CD4-positive, alpha-beta memory T cell (primary cell): ENCODE measurements at places on chromosomes 2 and 18.

DNA sequence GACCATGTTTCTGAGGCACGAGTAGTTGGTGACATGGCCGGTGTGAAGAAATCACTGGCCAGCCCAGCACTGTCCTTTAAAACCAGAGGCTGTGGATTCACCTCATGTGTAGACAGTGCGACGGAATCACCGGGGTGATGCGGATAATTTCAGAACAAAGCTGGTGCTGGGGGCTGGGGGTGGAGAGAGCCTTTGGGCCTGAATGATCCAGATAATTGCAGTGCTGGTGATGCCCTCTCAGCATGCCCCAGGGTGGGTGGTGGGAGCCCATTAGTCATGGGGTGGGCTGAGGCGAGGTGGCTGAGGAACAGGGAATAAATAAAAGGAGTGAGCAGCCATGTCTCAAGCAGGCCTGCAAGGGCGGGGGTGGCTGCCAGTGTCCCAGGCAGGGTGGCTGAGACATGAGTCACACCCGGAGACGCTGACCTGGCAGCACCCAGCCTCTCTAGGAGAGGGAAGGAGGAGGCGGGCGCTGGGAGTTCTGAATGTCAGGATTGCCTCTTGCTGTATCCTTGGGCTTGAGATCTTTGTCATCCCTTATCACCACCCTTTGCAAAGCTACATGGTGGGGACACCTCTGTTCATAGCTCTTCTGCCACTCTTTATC lies 151.1 kb upstream of the MSH6 start:
- no peaks in the 10 kb centered on the region for H3K36me3 ChIP-seq
- H3K27ac ChIP-seq = no peak overlapping the region
- no peaks in the 10 kb centered on the region for H3K27me3 ChIP-seq
- no peak overlapping the region for H3K4me3 ChIP-seq

DNA sequence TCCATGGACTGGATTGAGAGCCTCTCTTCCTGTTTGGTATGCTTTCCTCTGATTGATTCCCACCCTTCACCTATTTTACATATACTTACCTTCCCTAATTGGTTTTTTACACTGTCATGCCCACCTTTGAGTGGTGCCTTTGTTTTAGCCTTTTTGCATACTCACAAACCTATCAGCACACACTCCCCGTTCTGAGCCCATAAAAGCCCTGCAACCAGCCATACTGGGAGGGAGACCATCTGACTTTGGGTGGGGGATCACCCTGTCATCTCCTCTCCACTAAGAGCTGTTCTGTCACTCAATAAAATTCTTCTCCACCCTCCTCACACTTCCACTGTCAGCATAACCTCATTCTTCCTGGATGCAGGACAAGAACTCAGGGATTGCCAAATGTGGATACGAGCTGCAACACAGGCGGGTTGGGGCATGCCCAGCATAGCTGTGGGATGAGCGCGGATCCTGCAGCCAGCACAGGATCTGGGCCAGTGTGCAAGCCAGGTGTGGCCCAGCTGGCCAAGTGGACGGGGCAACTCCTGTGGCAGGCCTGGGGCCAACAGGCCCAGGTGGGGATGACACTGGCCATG lies 9.4 kb upstream of the MOB1A start:
- no peaks in the 10 kb centered on the region for H3K4me1 ChIP-seq
- no peaks in the 10 kb centered on the region for H3K27me3 ChIP-seq
- H3K4me3 ChIP-seq = no peak overlapping the region
- H3K36me3 ChIP-seq = no peaks in the 10 kb centered on the region

DNA sequence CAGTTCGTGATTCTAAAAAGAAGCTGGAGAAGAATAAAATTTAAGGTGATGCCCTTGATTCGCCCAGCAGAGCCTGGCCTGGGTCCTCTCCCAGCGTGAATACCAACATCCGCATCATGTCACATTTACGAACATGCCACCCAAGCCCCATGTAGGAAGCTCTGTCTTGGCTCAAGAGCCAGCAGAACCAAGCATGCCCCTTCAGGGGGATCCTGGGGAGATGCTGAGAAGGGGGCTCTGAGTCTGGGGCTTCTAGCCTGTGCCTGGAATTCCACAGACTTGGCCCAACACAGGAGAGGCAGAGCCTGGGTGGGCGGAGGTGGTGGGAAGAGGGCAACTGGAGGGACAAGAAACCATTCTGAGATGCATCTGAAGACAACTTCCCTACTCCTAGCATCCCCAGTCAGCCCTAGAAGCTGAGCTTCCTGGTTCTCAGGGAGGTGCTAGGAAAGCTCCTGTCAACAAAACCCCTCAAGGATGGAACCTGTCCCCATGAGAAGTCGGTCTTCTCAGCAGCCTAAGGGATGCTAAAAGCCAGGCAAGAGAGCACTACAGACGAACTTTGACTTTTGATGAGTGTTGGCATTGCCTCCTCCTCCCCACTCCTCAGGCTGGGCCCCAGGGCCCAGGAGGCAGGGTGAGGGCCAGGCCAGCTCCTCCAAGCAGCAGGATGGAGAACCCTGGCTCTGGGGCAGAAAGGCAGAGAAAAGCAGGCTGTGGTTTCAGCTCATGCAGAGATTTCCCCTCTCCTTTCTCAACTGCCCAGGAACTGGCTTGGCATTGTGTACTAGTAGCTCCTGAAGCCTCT lies 57.9 kb downstream of the POLR1A start:
- H3K27ac ChIP-seq = no peak overlapping the region
- no peak for DNase-seq
- no peaks in the 10 kb centered on the region for H3K4me1 ChIP-seq
- no peaks in the 10 kb centered on the region for H3K27me3 ChIP-seq
- no peak overlapping the region for H3K4me3 ChIP-seq
- peaks cover 58% of the 10 kb centered on the region for H3K36me3 ChIP-seq

DNA sequence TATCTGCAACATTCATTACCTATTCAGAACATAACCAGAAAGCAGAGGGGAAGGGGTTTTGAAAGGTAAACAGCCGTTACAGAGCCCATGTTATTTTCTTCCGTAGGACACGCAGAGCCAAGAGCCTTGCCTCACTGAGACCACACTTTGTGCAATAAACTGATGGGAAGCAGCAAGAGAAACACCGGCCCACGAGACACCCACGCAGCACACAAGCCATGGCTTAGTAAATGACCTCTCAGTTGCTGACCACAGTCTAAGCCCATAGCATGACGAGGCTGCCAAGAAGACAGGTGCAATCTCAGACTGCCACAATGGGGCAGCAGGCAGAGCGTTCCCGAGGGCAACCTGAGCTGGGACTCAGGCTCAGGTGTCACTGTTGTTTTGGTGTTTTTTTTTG lies 59.6 kb downstream of the CABYR start:
- no peak for DNase-seq
- no peak overlapping the region for H3K4me3 ChIP-seq
- H3K4me1 ChIP-seq = no peaks in the 10 kb centered on the region
- H3K27me3 ChIP-seq = no peaks in the 10 kb centered on the region
- H3K27ac ChIP-seq = no peak overlapping the region

GRCh38 chr2:148670773-148671172 lies 26.2 kb downstream of the EPC2 start:
- H3K4me3 ChIP-seq = no peak overlapping the region
- no peaks in the 10 kb centered on the region for H3K36me3 ChIP-seq
- H3K27me3 ChIP-seq = no peaks in the 10 kb centered on the region
- peaks cover 69% of the 10 kb centered on the region for H3K4me1 ChIP-seq

- H3K36me3 ChIP-seq = no peaks in the 10 kb centered on the region
- DNase-seq = no peak
Observed at GRCh38 chr2:199302851-199303250, 154.9 kb downstream of the SATB2 start.

GRCh38 chr2:98883780-98884211 lies 52.2 kb downstream of the CRACDL start:
- H3K27ac ChIP-seq = no peak overlapping the region
- DNase-seq = no peak
- H3K4me3 ChIP-seq = no peak overlapping the region
- no peaks in the 10 kb centered on the region for H3K36me3 ChIP-seq

GRCh38 chr2:72414137-72414760 lies 266.6 kb upstream of the CYP26B1 start:
- H3K4me1 ChIP-seq = no peaks in the 10 kb centered on the region
- no peak overlapping the region for H3K27ac ChIP-seq
- no peaks in the 10 kb centered on the region for H3K36me3 ChIP-seq
- no peaks in the 10 kb centered on the region for H3K27me3 ChIP-seq
- H3K4me3 ChIP-seq = no peak overlapping the region
- DNase-seq = no peak

- no peak for DNase-seq
- H3K27ac ChIP-seq = no peak overlapping the region
- H3K27me3 ChIP-seq = no peaks in the 10 kb centered on the region
- peaks cover 47% of the 10 kb centered on the region for H3K4me1 ChIP-seq
- H3K36me3 ChIP-seq = no peaks in the 10 kb centered on the region
Observed at GRCh38 chr2:195579776-195580555, 77.1 kb upstream of the SLC39A10 start.

- H3K36me3 ChIP-seq = no peaks in the 10 kb centered on the region
- H3K4me1 ChIP-seq = peaks cover 60% of the 10 kb centered on the region
- H3K27me3 ChIP-seq = no peaks in the 10 kb centered on the region
Observed at GRCh38 chr2:234032279-234032856, 18.1 kb upstream of the SPP2 start.
